ENCODE measurements at places on chromosomes 13 and 19.

- DNase-seq = peak; percentile 52
Measured at GRCh38 chr19:7833225-7834099, 3.4 kb downstream of the EVI5L start.

GRCh38 chr19:4357095-4357797, 13.9 kb downstream of the MPND start:
- no peak for DNase-seq

GRCh38 chr13:93955904-93956303, 523.6 kb downstream of the DCT start:
- DNase-seq = no peak

GRCh38 chr19:435056-435706, 25.7 kb downstream of the SHC2 start:
- DNase-seq = peak; percentile 20

- no peak for DNase-seq
Measured at GRCh38 chr19:44202470-44202869, 9.9 kb upstream of the ZNF227 start.

DNA sequence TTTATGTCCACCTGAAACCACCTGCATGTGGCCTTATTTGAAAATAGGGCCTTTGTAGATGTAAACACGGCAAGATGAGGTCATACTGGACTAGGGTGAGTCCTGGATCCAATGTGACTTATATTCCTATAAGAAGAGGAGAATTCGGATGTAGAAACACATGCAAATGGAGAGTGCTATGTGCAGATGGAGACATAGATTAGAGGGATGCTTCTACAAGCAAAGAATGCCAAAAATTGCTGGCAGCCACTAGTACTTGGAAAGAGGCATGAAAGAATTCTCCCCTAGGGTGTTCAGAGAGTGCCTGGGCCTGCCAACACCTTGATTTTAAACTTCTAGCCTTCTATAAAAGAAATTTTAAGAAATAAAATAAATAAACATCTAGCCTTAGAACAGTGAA, 226.1 kb downstream of the RFC3 start:
- no peak for DNase-seq

DNA sequence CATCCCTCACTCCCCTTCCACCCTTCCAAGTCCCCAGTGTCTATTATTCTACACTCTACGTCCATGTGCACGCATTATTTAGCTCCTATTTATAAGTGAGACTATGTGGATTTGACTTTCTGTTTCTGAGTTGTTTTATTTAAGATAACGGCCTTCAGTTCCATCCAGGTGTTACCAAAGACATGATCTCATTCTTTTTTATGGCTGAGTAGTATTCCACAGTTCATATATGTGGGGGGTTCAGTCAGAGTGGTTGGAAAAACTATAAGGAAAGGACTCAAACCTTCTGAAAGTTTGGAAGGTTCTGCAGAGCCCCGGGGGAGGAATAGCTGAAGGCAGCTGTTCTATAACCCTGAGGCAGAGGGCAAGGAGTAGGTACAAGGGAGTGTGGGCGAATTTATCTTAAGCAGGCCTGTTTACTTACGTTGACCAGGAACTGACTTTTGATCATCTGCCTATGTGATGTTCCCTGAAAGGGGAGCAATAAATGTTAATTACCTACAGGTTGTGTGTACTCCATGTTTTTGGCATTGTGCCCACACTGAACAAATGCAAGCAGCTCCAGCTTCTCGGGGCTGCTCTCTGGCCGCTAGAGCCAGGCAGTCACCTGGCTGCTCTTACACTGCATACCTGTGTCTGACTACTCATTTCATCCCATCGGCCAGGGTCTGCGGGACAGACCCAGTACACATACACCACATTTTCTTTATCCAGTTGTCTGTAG, 13.5 kb upstream of the ADGRE1 start:
- DNase-seq = no peak

DNA sequence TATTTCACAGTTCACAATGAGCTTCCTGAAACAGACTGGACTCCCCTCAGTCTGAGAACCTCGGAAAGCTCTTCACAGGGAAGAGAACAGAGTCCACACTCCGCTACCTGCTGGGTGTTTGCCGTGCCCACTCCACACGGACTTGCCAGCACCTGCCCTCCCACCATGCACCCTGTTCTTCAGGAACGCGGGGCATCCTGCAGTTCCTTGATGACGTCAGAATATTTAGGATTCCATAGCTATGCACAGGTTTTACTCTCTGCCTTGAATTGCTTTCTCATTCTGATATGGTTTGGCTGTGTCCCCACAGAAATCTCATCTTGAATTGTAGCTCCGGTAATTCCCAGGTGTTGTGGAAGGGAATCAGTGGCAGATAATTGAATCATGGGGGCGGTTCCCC, 74.4 kb upstream of the FARP1 start:
- no peak for DNase-seq

GRCh38 chr19:532561-533363, 1.2 kb downstream of the CDC34 start:
- DNase-seq = peak; percentile 78

DNA sequence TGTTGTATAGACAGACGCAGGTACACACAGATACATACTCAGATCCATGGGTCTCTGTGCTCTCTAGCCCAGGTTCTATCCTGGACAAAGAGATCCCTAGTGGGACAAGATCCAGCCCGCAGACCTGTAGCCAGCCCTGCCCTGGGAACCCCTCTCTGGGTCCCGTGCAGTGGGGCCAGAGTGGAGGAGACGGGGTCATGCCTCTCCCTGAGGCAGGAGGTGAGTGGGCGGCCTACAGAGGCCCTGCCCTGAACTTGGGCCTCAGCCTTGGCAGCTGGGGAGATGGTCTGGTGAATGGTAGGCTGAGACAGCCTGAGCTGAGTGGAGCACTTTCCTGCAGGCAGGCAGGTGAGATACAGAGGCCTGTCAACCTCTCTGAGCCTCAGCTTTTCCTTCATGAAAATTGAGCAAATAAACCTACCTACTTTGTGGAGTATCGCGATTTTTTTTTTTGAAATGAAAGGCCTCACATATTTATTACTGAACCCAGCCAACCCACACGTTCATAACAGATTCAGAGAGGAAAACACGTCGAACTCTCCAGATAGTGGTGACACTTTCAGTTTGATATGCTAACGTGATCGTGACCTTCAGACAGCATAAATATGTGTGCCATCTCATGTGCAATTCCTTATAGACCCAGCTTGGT, 3.4 kb upstream of the JUND start:
- DNase-seq = no peak

GRCh38 chr13:46392967-46393366, 5.9 kb upstream of the RUBCNL start:
- no peak for DNase-seq

GRCh38 chr19:1475751-1476437, 3.1 kb downstream of the C19orf25 start:
- DNase-seq = no peak

- DNase-seq = no peak
Measured at GRCh38 chr13:32093006-32093405, 61.4 kb downstream of the FRY start.

DNA sequence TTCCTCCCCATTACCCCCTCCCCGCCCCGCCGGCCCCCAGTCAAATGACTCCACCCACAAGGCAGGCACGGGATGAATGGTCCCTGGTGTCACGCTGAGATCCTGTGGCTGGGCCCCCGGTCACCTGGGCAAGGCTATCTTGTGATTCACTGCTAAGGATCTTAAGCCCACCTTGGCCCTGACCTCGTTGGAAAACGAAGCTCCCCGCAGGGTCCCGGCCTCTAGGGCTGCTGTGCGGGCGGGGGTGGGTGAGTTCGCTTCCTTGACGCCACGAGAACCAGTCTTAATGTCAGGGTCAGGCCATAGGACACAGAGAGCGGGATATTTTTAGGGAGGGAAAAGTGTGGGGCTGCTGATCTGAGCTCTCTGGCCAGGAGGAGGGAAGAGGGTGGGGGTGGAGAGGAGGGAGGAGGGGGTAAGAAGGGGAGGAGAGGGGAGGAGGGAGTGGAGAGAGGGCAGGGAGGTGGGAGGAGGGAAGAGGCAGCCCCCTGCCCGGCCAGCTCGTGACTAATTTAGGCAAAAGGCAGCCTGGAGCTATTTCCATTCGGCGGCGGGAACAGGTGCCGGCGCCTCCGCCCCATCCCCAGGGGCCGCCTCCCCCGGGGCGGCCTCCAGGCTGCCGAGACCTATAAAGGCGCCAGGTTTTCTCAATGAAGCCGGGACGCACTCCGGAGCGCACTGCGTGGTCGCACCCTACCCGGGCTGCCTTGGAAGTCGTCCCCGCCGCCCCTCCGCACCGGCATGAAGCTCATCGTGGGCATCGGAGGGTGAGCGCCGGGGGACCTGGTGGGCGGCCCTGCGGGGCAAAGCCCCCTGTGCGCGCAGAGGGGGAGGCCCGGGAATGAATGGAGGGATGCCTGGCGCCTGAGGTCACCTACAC, at the start of gene NMRK2:
NMRK2 (plus strand) TSS at position 139 of the 880 bp plus-strand sequence; CDS start at position 742, 603 bp downstream.
- no peak for DNase-seq

DNA sequence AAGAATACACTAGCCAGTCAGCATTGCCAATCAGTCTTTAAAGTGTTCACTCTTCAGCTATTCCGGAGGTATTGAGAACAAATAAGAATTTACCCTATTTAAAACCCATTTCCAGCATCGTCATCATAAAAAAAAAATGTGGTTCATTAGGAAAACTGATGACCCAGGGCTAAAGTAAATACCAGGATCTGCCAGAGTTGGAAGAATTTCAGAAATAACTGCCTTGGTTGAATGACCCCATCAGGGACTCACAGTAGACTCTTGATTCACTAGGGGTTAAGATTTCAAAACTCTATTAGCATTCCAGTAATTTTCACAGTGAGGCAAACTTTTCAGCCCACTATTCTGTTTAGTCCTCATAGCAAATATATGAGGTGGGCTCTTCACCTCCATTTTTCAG, 377.0 kb downstream of the ITGBL1 start:
- no peak for DNase-seq

GRCh38 chr13:43389983-43390382, 366.6 kb downstream of the DNAJC15 start:
- DNase-seq = no peak

DNA sequence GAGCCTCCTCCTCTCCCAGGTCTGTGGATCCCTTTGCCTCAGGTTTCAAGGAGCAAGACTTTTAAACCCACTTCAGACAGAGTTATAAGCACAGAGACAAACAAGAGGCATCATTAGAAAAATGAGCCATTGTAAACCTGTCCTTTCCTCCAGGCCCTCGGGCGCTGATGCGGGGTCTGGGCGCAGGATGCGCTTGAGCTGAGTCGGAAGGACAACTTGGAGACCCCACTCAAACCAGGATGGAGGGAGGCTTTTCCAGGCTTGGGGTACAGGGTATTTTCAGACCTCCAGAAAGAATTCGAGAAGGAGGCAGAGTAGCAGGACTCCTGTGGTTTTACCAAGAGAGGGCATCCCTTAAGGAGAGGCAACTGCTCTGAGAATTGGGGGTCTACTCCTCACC, 155.6 kb downstream of the NUFIP1 start:
- DNase-seq = no peak

GRCh38 chr19:13051557-13052165, 51.0 kb downstream of the LYL1 start:
- no peak for DNase-seq

GRCh38 chr13:36450534-36450933, 18.2 kb downstream of the CCNA1 start:
- DNase-seq = no peak

DNA sequence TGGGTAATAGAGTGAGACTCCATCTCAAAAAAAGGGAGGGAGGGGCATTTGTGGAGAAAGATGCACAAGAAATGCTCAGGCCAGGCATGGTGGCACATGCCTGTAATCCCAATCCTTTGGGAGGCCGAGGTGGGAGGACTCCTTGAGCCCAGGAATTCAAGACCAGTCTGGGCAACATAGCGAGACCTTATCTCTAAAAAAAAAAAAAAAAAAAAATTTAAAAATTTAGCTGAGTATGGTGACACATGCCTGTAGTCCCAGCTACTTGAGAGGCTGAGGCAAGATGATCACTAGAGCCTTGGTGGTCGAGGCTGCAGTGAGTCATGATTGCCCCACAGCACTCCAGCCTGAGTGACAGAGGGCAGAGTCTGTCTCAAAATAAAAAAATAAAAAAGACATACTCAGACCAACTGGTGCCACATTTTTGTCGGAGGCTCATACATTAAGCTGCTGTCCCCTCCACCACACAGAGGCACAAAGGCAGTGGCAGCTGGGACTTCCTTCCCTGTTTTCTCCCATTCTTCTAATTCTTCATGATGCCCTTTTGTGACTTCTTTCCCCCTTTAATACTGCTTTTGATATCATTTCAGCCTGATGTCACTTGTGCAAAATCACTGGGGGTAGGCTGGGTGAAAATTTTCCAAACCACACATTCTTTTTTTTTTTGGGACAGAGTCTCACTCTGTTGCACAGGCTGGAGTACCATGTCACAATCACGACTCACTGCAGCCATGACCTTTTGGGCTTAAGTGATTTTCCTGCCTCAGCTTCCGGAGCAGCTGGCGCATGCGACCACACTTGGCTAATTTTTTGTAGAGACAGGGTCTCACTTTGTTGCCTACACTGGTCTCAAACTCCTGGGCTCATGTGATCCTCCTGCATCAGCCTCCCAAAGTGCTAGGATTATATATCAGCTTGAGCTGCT, 26.8 kb upstream of the CXCL17 start:
- no peak for DNase-seq

DNA sequence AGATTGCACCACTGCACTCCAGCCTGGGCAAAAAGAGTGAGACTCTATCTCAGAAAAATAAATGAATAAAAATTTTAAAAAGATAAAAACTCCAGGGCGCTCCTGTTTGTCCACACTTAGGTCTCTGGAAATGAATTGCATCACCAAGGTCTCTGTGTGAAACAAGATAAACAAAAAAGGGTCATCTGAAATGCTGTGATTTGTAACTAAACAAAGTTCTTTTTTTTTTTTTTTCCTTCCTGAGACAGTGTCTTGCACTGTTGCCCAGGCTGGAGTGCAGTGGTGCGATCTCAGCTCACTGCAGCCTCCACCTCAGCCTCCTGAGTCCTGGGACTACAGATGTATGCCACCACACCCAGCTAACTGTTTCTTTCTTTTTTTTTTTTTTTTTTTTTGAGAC, 11.5 kb downstream of the FZR1 start:
- DNase-seq = no peak

- DNase-seq = no peak
Measured at GRCh38 chr13:48436661-48437288, 23.9 kb upstream of the LPAR6 start.

- no peak for DNase-seq
Measured at GRCh38 chr19:41586064-41586463, 10.1 kb downstream of the CEACAM21 start.

DNA sequence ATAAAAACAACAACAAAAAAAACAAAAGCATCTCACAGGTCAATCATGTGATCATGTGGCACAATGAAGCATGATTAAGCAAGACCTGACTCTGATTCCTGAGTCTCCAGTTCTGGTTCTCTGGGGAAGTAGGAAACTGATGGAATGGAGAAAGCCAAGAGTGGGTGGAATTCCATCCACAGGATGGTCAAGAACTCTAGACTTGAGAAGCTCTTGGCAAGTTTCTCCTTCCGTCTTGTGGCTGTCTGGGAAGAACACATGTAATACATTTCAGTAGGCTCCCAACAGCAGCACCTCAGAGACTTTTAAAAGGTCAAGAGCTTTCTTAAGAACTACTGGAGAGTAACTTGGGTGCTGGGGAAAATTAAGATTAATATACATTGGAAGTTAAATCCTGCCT, 78.6 kb upstream of the TSHZ3 start:
- DNase-seq = no peak
